PC-3 (cell line): ENCODE measurements at places on chromosomes 16 and 17. TPM values are rescaled to one million over a fixed set of nuclear protein-coding genes. Genes with fewer than 3 reads are reported as not detected.
A peak's percentile ranks its signal among the peaks of the same experiment; 100 is the strongest.

DNA sequence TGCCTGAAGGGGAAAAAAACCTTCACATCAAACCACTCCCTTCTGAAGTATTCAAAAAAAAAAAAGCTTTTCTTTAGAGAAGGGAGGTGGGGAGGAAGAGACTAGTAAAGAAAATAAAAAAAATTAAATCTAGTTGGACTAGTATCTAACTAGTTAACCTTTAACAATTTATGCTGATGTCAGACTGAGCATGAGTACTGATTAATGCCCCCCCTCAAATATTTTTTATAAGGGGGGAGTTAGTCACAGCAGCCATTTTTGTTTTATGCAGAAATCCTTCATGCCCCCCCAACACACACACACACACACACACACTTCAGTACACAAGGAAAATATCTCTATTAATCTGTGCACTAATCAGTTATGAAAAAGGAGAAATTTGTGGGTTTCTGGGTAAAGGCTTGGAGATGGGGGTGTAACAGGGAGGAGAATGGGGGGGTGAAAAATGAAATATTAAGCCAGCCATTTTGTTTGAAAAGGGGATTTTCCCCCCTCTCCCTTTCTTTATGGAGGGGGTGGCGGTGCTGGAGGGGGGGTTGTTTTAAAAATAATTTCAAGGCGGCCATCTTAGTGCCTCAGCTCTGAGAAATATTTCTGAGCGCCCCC lies 4.7 kb upstream of the CHD3 start:
- DNase-seq, result peak; percentile 18

- no peak for DNase-seq
Observed at GRCh38 chr17:80960797-80961452, 30.7 kb upstream of the CHMP6 start.

DNA sequence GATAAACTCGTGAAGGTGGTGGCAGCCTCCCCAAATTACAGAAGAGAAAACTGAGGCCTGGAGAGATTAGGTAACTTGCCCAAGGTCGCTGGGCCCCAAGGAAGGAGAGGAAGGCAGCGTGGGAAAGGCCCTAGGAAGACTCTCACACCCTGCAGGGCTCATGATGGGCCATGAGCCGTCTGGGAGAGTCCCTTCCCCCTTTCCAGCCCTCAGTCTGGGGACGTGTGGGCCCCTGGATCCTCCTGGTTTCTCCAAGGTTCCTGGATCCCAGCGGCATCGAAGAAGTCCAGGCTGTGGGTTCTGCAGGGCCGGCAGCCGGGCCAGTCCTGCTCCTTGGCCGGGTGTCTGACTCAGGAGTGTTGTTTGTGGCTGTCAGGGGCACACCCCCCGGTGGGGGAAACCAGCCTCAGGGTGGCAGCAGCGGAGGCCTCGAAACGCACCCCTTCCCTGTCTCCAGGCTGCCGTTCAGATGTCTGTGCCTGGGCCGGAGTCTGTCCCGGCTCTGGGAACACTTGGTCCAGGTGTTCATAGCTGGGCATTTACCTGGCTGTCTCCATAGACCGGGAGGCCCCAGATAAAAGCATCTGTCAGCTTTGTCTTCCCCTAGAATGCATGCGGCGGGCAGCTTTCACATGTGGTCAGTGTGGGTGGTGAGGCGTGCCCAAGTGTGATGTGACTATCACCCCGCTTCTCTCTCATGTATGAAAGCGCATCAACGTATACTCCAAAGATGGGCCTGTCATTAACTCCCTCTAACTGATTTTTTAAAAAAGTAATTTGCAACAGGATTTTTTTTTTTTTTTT lies 3.7 kb upstream of the RAP1GAP2 start:
- DNase-seq, result no peak

GRCh38 chr17:22272363-22273146 lies 580.2 kb downstream of the KCNJ18 start:
- no peak for DNase-seq

DNA sequence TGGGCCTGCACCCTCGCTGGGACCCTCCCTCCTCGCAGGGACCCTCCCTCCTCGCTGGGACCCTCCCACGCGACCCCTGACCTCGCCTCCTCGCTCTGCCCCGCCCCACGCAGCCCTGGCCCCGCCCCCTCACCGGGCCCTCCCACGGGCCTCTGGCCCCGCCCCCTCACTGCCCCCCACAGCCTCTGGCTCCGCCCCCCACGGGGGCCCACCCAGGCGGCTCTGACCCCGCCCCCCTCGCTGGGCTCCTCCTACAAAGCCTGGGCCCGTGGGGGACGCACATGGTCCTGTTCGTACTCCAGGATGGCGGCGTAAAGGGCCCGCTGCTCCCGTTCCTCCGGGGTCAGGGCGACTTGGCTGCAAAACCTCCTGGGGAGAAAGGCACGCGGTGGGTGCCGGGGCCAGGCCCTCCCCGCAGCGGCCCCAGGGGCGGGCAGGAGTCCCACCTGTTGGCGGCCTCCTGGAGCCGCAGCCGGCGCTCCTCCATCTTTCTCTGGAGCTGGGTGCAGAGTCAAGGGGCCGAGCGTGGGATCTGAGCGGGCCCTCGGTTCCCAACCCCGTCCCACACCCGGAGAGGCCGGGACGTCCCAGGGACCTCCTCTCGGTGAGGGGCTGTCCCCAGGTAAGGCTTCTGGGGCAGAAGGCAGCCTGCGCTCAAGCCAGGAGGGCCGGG lies 9.0 kb downstream of the VPS9D1 start:
- DNase-seq, result peak; percentile 68

DNA sequence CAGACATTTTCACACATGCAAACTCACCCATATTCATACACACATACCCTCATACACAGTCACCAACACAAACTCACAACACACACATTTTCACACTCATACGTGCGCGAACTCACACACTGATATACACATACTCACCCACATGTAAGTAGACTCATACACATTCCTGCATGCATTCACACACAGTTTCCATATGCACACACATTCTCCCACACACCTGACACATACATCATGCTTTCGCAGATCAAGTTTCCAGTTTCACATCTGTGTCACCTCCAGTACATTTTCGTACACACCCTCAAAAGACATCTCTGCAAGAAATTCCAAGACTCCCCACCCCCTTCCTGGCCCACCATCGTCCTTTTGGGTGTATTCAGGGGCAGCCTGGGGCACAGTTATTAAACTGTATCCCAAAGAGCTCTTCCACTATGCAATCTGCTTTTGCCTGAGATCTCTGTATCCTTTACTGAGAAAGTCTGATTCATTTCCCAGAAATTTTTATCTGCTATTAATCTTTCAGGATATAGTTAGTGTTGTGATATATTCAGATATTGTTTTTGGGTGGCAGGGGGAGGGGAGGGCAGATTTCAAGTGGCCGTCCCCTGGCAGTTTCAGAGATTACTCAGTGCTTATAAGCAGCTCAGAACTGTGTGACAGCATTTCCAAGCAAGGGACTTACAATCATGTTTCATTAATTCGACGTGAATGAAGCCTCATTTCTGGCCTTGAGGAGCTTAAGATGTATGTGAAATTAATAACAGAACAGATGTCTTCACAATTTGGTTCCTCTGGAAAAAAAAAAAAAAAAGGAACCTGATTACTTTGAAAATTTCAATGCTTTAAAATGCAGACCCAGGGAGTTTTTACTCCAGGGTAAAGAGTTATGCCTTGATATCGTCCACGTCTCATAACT lies 35.3 kb upstream of the MMP2 start:
- no peak for DNase-seq

GRCh38 chr16:76532188-76532973 lies 255.2 kb downstream of the CNTNAP4 start:
- DNase-seq, result no peak

DNA sequence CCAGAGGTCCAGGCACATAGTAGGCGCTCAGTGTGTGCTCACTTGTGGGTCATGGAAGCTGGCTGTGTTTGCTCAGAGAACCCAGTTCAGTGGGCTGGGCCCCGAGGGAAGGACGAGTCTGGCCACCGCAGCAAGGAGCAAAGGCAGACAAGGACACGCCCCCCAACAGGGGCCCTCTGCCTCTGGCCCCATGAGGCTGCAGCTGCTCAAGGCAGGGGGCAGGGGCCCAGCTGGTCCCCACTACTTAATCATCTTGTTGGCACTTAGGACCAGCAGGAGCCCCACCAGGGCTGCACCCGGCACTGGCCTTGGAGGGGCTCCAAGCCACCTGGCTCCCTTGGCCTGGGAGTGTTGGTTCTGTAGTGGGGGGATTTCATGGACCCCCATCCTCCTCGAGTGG lies 16.1 kb downstream of the KCNJ12 start:
- DNase-seq, result no peak

GRCh38 chr17:17491031-17491471 lies 5.1 kb downstream of the RASD1 start:
- DNase-seq, result no peak

GRCh38 chr17:2825253-2825970 lies 29.2 kb downstream of the RAP1GAP2 start:
- no peak for DNase-seq

DNA sequence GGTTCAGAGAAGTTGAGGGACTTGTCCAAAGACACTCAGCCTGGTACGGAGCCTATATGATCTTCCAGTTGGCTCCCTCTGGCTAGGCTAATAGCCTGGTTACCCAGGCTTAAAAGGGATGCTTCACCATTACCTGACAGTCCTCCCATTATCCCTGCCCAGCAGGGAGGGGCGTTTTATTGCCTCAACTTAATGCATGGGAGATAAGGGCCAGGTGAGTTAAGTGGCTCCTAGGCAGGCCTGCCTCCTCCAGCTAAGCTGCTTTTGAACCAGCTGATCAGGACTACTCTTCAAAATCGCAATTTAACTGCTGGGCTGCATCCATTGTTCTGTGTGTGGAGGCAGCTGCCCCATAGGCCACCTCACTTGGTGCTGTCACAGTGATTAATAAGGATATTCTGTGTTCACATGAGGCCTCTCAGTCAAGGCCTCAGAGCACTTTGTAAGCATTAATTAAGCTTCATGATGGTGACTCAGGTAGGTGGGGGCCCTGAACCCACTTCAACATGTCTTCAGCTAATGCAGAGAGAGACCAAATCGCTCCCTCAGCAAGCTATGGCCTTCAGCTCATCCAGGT lies 27.9 kb downstream of the SMPD3 start:
- no peak for DNase-seq

DNA sequence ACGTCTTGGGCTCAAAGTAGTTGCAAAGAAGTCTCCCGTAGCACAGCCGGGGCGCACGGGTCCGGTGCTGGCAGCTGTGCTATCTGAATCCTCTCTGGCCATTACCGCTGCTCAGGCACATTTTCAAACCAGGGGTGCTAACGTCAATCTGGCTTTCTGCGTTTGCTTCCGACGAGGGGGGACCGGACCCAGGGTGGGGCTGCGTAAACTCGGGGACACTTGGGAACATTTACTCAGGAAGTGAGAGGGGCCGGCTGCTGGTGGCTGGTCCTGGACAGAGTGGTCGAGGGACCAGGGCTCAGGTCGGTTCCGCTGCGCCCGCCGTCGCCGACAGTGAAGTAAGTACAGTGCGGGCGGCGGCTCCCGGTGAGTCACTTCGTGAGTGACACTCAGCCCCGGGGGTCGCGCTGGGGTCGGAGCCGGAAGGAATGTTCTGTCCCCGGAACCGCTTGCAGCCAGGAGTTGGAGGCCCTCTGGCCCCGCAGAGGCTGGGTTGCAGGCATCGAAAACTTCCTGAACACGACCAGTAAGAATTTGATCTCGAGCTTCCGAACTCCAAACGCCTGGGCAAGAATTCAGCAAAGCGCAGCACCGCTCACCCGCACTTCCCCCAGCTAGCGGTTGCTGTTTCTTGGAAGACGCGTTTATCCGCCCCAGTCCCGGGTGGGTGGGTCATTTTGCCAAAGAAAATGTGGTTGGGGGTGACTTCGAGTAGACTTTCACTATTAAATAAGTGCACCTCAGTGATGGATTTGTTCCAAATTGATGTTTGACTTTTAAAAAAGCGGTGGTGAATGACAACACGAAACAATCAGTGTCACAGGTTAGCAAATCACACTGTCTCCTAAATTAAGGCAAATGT lies 1.4 kb upstream of the HS3ST3B1 start:
- no peak for DNase-seq

- no peak for DNase-seq
Observed at GRCh38 chr16:56675685-56676210, 6.1 kb downstream of the MT1H start.

The ZKSCAN2 gene
- total RNA-seq, result 2.6 and 5.4 TPM in 2 replicates

The SLC47A1 gene
- total RNA-seq, result 0.12 and 0.15 TPM in 2 replicates

The PRDM7 gene
- not detected in 2 replicates for total RNA-seq

The MEIOC gene
- not detected in 2 replicates for total RNA-seq

The SEZ6L2 gene
- total RNA-seq, result 23.7 and 25.3 TPM in 2 replicates

The TIGD7 gene
- total RNA-seq, result 4.4 and 5.5 TPM in 2 replicates

The OXLD1 gene
- total RNA-seq, result 46.7 and 68.9 TPM in 2 replicates

The OTOP2 gene
- total RNA-seq, result not detected in 2 replicates

The RMI2 gene
- 10.2 and 10.9 TPM in 2 replicates for total RNA-seq

The CEP295NL gene
- total RNA-seq, result 1.8 and 2.4 TPM in 2 replicates

The CDH5 gene
- not detected in 2 replicates for total RNA-seq

The KRT28 gene
- total RNA-seq, result not detected in 2 replicates
